ENCODE measurements at places on chromosomes 3 and 15.

- DNase-seq, result no peak
These were observed 31.2 kb upstream of the TOP2B start for GRCh38 chr3:25695731-25696420.

GRCh38 chr3:56314842-56315241 is 153.4 kb downstream of the ERC2 start:
- DNase-seq, result no peak

DNA sequence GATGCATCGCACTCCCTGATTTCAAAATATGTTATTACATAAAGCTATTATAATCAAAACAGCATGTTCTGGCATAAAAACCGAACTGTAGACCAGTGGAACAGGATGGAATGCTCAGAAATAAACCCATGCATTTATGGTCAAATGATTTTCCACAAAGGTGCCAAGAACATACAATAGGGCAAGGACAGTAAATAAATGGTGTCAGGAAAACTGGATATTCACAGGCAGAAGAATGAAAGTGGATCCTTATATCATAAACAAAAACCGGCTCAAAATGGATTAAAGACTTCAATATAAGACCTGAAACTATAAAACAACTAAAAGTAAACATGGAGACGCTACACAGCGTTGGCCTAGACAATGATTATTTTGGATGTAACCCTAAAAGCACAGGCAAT is 22.6 kb downstream of the USP50 start:
- DNase-seq, result no peak

DNA sequence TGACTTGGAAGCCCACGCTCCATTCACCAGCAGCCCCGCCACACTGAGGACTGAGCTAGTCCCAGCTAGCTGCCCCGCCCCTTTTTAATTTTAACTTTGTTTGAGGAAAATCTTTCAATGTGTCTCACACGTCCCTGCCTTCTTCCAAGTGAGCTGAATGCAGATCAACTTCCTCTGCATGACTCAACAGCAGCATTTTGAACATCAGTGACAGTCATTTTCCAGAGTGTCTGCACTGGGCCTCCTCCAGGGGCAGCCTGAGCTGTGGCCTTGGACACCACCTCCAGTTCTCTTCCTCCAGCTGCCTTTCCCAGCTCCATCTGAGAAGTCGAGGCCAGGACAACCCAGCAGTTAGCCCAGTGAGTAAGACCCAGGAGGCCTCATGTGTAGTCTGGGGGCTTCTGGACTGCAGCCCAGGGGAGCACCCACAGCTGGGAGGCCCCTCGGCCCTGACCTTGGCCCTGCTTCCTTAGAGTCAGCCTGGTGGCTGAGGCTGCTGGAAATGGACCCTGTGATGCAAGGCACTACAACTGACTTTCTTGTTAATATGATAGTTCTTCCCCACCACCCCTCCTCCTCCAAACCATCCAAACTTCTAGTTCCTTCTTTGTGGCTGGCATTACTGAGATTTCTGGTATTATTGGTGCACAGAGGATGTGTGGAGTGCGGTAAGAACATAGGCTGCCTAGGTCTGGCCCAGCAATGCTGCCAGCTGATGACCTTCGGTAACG is 21.4 kb upstream of the ESYT3 start:
- DNase-seq, result peak; percentile 50

DNA sequence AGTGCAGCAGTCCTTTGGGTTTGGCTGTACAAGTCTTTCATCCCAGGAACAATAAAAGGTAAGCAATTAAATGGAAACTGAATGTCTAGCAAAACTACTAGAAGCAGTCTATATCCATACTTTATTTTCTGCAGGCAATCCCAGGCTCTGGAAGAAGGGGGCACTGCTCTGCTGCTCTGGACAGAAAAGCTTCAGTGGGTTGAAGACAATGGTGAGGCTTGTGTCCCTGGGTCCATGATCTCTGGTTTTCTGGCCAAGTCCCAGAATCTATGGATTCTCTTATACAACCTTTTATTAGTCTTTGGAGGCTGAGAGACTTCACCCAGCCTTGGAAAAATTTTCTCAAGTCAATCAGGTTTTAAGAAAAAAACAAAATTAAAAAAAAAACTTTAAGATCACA is 35.6 kb downstream of the SCAP start:
- DNase-seq, result peak; percentile 35

- no peak for DNase-seq
These were observed 310.8 kb downstream of the SHQ1 start for GRCh38 chr3:72537448-72537847.

GRCh38 chr3:123841476-123842238 is 42.5 kb downstream of the MYLK start:
- no peak for DNase-seq

DNA sequence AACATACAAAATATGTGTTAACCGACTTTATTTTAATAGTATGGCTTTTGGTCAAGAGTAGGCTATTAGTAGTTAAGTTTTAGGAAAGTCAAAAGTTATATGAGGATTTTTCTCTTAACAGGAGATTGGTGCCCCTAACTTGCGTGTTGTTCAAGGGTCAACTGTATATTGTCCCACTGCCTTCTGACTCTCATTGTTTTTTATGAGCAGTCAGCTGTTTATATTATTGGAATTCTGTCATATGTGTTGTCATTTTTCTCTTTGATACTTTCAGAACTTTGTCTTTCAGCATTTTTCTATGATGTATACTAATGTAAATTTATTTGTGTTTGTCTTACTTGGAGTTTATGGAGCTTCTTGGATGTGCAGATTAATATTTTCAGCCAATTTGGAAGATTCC is 142.1 kb upstream of the CMC1 start:
- no peak for DNase-seq

- DNase-seq, result no peak
These were observed 2.1 kb downstream of the ZDHHC19 start for GRCh38 chr3:196208942-196209695.

DNA sequence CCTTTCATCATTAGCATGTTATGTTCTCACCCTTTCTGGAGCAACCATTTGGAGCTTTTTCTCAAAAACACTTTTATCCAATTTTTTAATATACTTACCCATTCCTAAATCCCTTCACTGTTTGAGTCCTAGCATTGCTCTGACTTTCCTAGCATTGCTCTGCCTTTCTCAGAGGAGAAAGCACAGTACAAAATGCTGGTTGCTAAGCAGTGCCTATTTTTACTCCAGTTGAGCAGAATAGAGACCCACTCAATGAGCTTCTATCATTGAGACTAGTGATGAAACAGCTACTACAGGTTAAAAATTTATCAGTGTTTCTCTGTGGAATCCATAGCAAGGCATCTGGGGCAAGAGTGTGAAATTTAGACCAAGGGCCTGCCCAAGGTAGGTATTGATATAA is 21.8 kb upstream of the IL1RAP start:
- no peak for DNase-seq

- peak; percentile 49 for DNase-seq
These were observed 185.3 kb upstream of the FEZF2 start for GRCh38 chr3:62558549-62559112.

- no peak for DNase-seq
These were observed 12.0 kb downstream of the NFKBIZ start for GRCh38 chr3:101861212-101861788.

DNA sequence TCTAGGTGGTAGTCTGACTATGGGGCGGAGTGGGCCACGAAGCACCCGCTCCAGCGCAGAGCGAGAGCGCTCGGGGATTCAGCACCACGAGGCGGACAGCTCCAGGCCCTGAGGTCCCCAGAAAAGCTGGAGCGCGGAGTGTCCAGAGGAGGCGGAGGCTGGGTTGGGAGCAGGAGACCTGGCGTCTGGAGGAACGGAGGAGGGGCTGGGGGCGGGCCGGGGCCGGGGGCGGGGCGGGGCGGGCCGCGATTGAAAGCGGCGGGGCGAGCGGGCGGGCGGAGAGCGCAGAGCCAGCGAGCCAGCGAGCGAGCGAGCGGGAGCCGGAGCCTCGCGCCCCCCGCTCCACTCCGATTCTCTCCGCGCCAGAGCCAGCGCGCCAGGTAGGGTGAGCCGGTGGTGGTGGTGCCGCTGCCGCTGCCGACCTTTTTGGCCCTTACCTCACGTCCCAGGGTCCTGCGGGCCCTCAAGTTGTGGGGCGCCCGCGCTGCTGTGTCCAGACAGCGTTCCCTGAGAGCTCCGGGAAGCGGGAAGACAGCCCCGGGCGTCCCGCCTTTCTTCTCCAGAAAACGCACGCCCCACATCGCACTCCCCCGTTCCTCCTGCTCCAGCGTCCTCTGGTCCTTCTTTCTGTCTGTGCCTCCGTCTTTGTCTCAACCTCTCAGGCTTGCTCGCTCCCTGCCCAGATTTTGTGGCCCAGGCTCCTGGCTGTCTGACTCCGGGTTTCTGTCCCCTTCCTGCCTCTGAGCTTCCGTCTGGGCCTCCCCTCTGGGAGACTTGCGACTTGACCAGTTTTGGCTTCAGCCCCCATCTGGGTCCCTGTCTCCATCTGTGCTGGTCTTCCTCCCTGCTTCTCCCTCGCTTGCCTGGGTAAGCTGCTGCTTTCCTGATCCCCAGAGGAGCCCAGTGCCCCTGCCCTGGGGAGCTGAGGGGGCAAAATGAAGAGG is at the start of gene GRM2:
Gene GRM2, plus strand, starts transcription at position 281 of the 944 bp plus-strand sequence. CDS start 1,916 bp downstream, outside the sequence.
- DNase-seq, result peak; percentile 80

Data from hematopoietic multipotent progenitor cell treated with erythropoietin and hydrocortisone succinate and interleukin-3 and kit ligand, for 4 days (in vitro differentiated cells).